GM23338 (cell line): ENCODE measurements at places on chromosomes 12 and 14.

- DNase-seq, result no peak
These were observed 34.7 kb downstream of the GPR19 start for GRCh38 chr12:12661086-12661856.

- peak; percentile 78 for DNase-seq
These were observed 130.7 kb downstream of the OTOGL start for GRCh38 chr12:80230068-80230467.

- no peak for DNase-seq
These were observed 80.1 kb upstream of the IFNG-AS1 start for GRCh38 chr12:67909091-67909531.

DNA sequence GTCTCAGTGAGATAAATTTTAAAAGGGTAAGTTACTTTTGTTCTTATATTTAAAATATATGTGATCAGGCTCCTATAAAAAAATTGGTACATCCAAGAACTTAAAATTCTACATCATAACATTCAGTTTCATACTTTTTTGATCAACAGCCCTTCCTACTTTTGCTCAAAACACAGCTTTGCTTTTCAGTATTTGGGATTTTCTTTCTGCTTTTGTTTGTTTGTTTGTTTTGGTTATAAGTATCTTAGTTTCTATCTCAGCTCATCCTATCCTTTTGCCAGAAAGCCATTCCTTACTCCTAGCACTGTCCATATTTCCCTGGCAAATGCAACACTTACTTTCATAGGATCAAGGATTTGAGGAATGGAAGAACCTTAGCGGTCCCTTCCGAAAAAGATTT, 4.7 kb upstream of the PCED1B start:
- DNase-seq, result no peak

GRCh38 chr14:76937181-76938091, 91.1 kb downstream of the IRF2BPL start:
- peak; percentile 60 for DNase-seq

- DNase-seq, result peak; percentile 94
These were observed at the start of gene HOXC5 for GRCh38 chr12:54032627-54033100. HOXC5 (plus strand) TSS chr12:54033050; CDS start chr12:54033123, 73 bp downstream.

DNA sequence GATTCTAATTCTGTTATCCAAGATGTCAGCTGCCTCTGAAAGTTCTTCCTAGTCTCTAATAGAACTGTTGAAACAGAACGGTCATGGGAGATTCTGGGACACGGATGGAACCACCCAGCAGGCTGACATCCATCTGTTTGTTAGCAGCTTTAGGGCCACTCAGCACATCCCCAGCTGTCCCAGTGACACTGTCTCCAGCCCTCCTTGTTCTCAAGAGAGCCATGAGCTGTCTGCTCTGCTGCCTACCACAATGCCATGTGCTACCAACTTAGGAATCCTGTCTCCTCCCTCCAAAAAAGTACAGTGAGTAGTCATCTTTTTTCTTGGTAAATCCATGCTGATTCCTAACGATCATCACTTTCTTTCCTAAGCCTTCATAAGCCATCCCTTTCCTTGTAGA, 130.5 kb downstream of the ZFP36L1 start:
- no peak for DNase-seq
